NCI-H1417 treated with DMSO at 0.1 percent for 48 hours (cell line): ENCODE measurements at places on chromosomes 11 and 22.

GRCh38 chr22:45678961-45679912, 7.6 kb downstream of the ATXN10 start:
- no peak for DNase-seq

GRCh38 chr11:95426823-95427462, 195.9 kb upstream of the SESN3 start:
- no peak for DNase-seq

- no peak for DNase-seq
Observed at GRCh38 chr11:124297921-124298320, 15.8 kb downstream of the OR8D1 start.

DNA sequence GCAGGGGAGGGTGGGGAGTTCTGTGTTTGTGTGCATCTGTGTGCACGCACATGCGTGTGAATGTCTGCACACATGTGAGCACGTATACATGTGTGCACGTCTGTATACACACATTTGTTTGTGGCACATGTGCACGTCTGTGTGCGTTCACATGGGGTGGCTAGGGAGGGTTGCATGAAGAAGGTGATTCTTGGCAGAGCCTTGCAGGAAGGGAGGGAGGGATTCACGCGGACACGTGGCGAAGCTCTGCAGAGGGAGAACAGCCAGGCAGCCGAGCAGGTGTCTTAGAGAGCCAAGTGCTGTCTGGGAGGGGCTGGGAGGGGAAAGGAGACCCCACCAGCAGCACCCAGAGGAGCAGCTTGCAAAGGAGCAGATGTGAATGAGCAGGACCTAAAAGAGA, 372.1 kb downstream of the BRD1 start:
- DNase-seq: no peak
